ENCODE measurements at places on chromosomes 12 and 14.

DNA sequence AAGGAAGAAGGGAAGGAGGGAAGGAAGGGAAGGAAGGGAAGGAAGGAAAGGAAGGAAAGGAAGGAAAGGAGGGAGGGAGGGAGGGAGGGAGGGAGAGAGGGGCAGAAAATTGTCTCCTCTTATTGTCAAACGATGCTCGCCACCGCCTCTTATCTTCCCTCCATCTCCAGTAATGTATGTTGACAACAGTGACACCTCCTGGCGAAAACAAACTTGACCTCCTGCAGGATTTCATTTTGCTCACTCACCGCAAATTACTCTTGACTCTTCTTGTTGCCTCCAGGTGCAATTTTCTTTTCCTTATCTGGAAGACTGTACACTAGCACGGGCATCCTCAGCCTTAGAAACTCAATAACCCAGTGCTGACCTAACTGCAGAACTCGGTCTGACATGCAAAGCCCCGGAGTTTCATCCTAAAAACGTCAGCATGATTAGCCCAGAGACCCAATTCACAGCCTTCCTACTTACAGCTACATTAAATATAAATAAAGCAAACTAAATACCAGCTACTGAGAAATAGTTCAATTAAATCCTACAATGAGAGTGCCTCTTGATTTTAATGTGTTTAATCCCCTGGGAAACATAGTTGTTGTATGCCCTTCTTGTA, 512.4 kb upstream of the TMPO start:
- DNase-seq: peak; percentile 26

GRCh38 chr12:8985213-8985754, 4.1 kb upstream of the KLRG1 start:
- no peak for DNase-seq

- peak; percentile 64 for DNase-seq
These were observed 33.4 kb upstream of the SYNDIG1L start for GRCh38 chr14:74459289-74459946.

DNA sequence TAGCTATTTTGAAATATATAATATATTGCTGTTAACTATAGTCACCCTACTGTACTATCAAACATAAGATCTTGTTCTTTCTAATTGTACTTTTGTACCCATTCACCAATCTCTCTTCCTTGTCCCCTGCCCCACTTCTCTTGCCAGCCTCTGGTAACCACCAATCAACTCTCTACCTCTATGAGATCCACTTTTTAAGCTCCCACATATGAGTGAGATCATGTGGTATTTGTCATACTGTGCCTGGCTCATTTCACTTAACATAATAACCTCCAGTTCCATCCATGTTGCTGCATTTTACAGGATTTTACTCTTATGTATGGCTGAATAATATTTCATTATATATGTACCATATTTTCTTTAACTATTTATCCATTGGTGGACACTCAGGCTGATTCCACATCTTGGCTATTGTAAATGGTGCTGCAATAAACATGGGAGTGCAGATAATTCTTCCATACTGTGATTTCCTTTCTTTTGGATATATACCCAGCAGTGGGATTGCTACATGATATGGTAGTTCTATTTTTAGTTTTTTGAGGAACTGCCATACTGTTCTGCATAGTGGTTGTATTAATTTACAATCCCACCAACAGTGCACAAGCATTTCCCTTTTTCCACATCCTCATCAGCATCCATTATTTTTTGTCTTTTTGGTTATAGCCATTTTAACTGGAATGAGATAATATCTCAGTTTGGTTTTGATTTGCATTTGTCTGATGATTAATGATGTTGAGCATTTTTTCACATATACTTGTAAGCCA, 33.5 kb upstream of the SPIC start:
- no peak for DNase-seq

Measured in GM13976 (cell line).